ENCODE measurements at places on chromosomes 6 and 20.

DNA sequence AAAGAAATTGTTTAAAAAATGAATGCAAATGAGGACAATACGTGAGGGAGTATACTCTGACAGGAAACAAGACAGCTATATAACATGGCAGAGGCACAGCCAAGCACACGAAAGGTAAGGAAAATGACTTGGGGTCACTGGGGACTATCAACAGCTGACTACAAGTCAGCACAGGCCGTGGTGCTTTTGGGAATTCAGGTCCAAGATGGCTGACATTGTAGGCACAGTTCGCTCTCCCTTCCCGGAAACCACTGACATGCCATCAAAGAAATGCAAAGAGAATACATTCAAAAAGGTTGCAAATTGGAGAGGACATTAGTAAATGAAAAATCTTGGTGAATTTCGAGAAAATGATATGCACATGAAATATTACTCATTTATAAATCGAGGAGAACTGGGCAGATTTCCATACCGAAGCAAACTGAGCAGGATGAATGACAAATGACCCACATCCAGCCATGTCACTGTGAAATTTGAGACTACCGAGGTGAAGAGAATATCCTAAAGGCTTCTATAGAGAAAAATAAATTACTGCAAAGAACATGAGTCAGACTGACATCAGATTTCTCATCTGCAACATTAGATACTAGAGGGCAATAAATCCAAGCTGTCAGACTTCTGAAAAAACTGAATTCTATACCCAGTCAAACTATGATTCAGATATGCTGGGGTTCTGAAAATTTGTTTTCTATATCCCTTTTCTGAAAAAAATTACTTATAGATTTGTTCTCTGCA lies 391.1 kb downstream of the BTBD9 start:
- no peak for DNase-seq

- no peak for DNase-seq
These were observed 1.3 kb downstream of the CYP24A1 start for GRCh38 chr20:54172532-54172855.

GRCh38 chr6:75830959-75831885 lies 82.2 kb downstream of the MYO6 start:
- no peak for DNase-seq

DNA sequence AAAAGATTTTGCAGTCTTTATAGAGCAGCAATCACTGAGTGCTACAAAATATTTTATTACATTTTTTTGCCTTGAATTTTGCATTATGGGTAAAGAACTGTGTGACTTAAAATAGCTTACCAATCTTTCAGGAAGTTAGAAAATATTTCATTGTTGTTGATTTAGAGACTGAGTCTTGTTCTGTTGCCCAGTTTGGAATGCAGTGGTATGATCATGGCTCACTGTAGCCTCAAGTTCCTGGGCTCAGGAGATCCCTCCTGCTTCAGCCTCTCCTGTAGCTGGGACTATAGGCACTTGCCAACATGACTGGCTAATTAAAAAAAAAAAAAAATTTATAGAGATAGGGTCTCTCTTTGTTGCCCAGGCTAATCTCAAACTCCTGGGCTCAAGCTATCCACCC lies 100.8 kb downstream of the ADGRB3 start:
- DNase-seq, result no peak

DNA sequence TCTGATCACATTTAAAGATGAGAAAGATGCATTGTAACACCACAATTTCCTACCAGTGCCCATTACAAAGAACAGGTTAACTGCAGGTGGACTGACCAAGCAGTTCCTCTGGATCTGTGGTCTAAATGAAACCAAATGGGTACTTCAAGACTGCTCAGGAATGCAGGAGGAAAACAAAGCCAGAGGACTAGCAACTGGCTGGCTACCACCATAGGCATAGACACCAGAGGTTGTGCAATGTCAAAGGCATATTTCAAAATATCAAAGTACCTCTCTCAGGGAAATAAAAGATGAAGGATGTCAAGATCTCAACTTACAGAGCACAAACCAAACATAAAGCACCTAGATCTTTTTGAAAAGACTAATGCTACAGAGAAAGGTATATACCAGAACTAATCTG lies 65.5 kb downstream of the GMDS start:
- DNase-seq, result no peak

DNA sequence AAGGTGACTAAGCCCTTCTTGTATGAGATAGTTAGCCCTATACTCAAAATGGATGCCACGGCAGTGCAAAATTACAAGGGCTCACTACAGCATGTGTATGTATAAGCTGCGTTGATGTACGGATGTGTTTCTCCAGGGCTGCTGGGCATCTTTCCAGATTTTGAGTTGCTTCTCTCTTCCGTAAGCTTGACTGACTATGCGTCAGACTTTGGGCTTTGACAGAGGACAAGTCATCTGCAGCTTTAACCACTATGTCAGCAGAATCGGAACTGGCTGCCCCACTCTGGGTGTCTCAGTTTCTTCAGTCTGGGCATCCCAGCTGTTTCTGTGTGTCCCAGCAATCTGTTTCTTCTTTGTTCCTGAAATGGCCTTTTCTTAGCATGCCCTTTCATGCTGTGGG lies 241.6 kb downstream of the BTBD3 start:
- DNase-seq, result peak; percentile 27

GRCh38 chr6:95576998-95577303 lies 384 bp upstream of the MANEA start:
- no peak for DNase-seq

DNA sequence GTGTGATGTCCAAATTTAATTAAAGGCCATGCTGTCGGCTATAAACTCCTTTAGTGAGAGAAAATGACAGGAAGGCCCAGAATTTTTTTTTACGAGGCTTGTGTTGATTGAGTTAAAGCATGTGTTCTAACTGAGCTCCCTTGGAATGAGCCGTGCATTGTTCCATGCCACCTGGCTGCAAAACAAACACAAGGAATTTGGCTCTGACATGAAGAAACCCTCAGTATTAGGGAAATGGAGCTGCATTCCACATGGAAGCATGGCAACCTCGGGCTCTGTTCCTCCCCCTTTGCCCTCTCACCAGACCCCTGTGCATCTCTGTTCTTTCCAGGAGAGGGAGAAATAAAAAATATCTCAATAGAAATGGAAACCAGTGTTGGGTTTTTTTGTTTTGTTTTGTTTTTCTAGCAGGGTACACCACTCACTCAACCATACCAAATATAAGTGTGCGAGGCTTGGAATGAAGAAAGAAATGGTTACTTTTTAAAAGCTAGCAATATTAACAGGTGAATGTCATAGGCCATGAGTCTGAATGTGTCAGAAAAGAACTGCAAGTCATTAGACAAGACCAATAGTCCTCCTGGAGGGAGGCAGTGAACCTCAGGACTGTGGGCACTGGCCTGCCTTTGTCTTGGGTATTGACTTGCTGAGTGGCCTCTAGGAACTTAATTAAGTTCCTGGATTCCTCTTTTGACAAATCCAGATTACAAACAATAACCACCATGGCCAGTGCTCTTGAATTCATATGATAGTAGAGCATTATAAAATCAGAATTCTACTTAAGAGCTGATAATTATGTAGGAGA lies 935.1 kb downstream of the KIF16B start:
- no peak for DNase-seq

DNA sequence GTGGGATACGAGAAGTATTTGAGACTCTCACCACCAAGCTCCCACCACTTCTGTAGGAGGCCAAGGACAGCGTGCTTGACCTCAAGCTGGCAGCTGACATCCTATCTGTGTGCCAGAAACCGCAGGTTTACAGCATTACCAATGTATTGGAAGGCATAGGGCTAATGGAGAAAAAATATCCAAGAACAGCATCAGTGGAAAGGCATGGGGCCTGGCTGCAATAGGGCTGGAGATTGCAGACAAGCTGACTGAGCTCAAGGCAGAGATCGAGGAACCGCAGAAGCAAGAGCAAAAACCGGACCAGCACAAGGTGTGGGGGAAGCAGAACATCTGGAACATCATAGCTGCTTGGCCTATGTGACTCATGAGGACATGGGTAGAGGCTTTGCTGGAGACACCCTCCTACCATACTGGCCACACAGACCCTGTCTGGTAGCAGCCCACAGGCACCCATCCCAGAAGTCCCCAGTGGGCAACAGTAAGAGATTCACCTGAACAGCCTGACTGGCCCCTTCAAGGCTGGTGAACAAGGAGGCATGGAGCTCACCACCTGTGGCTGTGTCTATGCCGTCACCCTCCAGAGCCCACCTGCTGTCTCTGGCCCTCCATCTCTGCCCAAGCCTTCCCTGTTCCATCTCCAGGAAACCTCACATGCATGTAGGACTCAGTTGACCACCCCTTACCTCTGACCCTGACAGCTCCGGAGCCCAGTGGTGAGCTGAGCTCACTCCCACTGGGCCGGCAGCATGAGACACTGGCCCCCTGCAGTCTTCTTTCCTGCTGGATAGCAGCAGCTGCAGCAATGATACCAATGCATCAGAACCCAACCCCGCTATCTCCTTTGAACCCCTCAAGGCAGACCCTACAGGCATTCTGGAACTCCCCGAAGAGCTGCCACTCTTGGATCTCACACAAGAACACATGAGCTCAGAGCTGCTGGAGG lies 171.1 kb downstream of the KIF6 start:
- no peak for DNase-seq

DNA sequence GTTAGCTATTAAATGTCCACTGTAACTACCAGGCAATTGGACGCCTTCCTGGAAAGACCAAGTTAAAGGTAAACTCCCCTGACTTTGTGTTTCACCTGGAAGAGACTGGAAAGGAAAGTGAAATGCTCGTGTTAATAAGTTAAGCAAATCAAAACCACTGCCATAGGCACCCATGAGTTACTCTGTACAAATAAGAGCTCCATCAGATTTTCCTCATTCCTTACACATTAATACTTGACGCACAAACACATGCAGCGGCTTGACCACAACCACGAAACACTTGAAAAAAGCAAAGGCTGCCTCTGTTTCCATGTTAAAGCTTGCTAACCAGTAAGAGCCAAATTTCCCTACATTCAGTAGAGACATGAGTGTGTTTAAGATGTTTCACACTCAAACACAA lies 19.8 kb downstream of the GCM1 start:
- no peak for DNase-seq

GRCh38 chr6:73523434-73524123 lies 2.7 kb upstream of the EEF1A1 start:
- DNase-seq, result no peak

DNA sequence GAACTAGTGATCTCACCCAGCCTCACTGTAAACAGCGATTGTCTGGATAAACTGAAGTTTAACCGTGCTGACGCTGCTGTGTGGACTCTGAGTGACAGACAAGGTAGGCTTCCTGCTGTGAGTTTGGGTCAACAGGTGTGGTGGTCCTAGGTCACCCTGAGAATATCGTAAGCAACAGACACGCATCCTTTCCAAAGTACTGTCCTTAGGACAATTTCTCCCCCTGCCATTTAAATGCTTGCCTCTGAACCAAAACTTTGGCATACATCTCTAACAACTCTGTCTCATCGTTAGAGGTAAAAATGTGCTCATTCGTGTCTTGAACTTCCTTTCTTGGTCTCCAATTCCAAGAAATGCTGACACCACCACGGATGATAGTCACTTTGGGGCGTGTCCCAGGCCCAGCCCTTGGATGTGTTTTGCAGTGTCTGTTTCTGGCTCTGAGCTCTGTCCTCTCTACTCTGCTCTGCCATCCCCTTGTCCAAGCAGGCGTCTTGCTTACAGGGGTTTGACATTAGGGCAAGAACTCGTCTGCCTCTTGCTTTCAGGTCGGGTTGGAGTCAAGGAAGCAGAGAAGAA lies 95.5 kb downstream of the EYA2 start:
- DNase-seq, result no peak

DNA sequence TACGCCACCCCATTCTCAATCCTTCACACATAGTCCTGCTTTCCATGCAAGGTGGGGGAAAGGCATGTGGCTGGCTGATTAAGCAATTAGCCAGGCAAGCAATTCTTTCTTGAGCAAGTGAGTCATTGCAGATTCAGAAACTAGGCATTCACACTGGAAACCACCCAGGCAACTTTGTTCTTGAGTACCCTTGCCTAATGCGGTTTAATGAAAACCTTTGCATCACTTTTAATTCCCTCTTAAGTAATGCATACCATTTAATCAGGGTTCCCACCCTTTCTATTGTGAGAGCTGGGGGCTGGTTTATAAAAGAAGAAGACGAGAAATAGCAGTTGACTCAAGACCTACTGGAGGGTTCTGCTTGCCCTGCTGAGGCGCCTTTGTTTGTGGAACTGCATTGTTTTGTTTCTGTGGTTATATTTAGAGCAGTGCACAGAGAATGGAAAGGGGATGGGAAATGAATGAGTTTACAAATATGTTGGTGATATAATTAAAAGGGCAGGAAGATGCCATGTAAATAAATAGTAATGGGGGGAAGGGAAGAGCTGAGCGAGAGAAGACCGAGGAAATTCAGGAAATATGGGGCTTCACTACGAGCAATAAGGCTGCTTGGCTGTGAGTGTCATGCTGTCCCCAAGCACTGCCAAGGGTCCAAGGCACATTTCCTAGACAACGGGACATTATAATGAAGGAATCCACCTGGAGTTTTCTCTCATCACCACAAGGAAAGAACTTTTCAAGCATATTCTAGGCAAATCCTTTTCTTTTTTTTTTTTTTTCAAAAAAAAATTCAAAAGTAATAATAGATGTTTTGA lies 48.8 kb upstream of the TSHZ2 start:
- peak; percentile 98 for DNase-seq

DNA sequence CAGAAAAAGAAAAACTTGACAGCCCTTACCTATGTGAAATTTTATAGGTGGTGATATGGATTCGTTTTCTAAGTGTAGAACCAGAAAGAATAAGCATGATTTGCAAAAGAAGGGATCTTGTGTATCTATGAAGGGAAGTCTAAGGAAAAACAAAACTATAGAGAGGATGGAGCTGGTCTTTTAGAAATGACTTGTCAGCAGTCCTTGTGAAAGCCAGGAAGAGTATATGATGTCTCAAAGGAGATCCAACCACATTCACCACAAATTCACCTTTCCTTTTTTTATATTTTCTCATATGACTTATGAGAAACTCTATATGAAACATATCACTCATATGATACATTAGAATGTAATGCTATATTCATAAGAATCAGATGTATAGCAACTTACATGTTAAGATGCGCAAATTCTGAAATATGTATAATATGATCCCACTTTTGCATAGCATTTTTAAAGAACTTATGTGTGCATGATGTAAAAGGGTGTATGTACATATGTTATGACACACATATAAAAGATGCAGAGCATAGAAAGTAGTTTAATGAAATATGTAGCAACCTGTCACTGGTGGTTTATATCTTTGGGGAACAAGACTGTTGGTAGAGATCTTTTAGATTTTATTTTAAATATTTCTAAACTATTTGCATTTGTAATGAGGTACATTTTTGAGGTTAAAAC lies 91.9 kb upstream of the NUP153 start:
- DNase-seq, result no peak

DNA sequence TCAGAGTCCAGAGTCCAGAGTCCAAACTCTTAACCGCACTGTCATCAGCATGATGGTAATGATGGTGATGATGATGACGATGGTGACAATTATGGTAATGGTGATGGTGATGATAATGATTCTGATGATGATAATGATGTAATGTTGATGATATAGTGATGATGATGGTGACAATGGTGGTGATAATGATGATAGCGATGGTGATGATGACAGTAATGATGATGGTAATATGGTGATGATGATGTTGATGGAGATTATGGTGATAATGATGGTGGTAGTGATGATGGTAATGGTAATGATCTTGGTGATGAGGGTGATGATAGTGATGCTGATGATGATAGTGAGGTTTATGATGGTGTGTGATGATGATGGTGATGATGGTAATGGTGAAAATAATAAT lies 367.8 kb upstream of the CDH4 start:
- DNase-seq, result no peak
